ENCODE measurements at places on chromosomes 5 and 9.
A peak's percentile ranks its signal among the peaks of the same experiment; 100 is the strongest.

- DNase-seq, result no peak
These were observed 236.8 kb downstream of the ACTL7B start for GRCh38 chr9:108618906-108619550.

DNA sequence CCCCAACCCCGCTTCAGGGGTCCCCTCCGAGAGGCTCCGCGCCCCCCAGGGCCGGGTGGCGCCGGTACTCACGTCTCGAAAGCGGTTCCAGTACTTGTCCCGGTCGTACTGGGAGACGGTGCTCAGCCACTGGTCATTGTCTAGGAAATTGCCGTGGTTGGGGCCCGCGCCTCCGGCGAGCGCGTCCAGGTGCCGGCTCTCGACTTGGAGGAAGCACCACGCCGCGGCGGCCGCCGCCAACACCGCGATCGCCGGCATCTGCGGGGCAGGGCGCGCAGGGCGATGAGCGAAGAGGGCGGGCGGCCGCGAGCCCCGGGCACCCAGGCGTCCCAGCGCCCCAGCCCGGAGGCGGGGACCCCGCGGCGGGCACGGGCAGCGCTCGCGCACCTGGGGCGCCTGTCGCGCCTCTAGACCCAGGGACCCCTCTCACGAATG lies 808 bp downstream of the SPOCK1 start:
- no peak for DNase-seq

DNA sequence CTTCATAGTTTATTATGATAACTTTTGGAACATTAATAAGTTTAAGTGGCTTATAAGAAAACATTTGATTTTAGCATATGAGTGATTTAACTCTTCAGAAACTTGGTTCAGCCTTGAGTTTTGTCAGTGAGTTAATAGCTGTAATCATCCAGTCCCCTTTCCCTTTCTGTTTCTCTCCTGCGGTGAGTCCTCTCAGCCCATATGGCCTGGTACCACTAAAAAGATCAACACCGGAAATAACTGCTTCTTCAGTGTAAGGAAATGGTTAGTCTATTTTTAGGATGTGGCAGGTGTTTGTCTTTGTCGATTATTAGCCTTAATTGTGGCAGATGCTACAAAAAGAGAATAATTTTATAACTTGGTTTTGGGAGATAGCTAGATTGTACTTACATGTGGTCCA lies 120.2 kb upstream of the GRHPR start:
- DNase-seq, result no peak

DNA sequence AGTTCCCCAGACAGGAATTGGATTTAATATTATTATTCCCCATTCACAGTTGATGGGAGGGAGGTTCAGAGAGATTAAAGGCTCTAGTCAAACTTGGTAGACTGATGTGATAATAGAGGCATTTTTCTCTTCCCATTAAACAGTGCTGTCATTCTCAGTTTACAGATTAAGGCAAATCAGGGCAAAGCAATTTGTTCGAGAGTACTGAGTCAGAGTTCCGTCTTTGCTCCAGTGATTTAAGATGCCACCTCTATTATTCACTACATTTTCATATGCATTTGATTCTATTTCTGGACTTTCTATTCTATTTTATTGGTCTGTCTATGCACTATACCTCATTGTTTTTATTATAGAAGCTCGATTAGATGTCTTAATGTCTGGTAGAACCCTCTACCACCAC lies 201.0 kb upstream of the RAI14 start:
- DNase-seq, result no peak

DNA sequence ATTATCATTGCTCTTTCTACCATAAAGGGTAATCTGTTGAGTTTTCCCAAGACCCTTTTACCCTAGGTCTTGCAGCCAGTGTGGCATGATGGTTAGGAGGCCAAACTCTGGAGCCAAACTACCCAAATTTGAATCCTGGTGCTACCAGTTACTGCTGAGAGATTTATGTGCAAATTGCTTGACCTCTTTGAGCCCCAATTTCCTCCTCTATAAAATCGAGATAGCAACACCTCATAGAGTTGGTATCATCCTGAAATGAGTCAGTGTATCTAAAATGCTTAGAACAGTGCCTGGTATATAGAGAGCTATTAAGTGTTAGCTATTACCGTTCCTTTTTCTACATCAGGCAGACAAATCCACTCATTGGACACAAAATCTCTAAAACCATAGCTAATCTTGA lies 43.0 kb downstream of the ACTBL2 start:
- DNase-seq, result no peak

- peak; percentile 28 for DNase-seq
These were observed 188.7 kb downstream of the GADD45G start for GRCh38 chr9:89793551-89793950.

- DNase-seq, result no peak
These were observed 9.2 kb upstream of the GLE1 start for GRCh38 chr9:128495296-128495695.

DNA sequence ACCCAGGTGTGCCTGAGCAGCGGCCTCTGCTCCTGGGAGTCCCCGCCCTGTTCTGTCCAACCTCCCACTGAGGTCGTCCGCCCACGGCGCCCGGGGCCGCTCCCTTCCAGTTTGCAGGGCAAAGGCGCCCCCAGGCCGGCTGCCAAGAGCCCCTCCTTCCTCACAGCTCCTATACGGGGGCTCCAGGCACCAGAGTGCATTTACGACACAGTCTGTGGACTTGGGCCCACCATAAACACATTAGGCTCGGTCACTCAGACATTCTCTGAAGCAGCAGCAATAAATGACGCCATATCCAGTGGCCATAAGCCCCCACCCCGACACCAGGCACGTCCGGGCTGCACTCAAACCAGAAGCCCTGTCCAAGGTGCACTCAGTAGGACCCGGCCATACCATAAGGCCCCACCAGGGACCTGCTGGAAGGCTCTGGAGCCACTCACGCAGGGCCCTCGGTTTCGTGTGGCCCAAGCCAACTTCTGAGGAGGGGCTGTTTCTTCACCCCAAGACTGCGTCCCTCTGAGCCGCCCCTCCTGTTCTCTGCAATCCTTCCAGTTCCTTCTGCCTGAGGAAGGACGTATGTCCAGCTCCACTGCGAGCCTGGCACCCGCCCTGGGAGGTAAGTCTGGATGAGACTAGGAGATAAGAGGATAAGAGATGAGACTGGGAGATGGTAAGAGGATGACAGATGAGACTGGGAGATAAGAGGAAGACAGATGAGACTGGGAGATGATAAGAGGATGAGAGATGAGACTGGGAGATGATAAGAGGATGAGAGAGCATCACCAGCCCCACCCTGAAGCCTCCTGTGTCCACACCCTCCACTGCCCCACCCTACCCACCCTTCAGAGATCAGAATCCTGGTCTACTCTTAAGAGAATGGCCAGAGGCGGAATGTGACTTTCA lies 26.7 kb downstream of the SLC6A18 start:
- no peak for DNase-seq

- no peak for DNase-seq
These were observed 195.8 kb upstream of the KCNN2 start for GRCh38 chr5:114166081-114166480.
